GM13977 (cell line): ENCODE measurements at places on chromosomes 2 and 18.

- DNase-seq = no peak
These were observed 4.2 kb downstream of the CLK1 start for GRCh38 chr2:200860092-200860795.

GRCh38 chr2:120231974-120232635 lies 8.9 kb upstream of the TMEM185B start:
- DNase-seq = peak; percentile 84

DNA sequence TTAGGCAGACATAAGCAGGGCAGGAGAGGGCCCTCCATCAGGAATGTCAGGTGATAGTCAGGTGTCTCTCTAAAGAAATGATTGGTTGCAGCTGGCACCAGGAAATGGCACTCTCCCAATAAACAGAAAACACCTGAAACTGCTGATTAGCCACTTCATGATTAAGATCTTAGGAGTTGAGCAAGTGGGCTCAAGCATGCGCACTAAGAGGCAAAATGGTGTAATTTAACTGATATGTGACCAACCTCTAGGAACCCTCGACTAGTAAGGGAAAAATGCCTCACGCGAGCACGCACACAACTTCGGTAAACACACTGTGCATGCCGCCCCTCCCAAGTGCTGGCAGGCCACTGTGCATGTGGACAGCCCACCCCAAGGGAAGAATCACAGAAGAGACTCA lies 23.8 kb upstream of the SLC35G4 start:
- DNase-seq = no peak

GRCh38 chr2:189188115-189188805 lies 8.7 kb upstream of the COL5A2 start:
- DNase-seq = no peak

- no peak for DNase-seq
These were observed 36.3 kb downstream of the BMP10 start for GRCh38 chr2:68834737-68835376.

GRCh38 chr2:37439131-37439642 lies 94.8 kb downstream of the QPCT start:
- DNase-seq = no peak

GRCh38 chr18:80145196-80145804 lies 36.2 kb downstream of the ADNP2 start:
- DNase-seq = no peak

GRCh38 chr2:39849982-39850526 lies 71.0 kb upstream of the THUMPD2 start:
- DNase-seq = no peak
